ENCODE measurements at places on chromosomes 4 and X. TPM values are rescaled to one million over a fixed set of nuclear protein-coding genes. Genes with fewer than 3 reads are reported as not detected.

SPANXD gene
- not detected for total RNA-seq

VCX3A gene
- not detected for total RNA-seq

GLUD2 gene
- total RNA-seq = 0.25 TPM

NOX1 gene
- total RNA-seq = not detected

XK gene
- total RNA-seq = 0.24 TPM

FGFBP1 gene
- 1,699 TPM for total RNA-seq

RNF150 gene
- total RNA-seq = not detected

CT45A5 gene
- not detected for total RNA-seq

PAGE5 gene
- not detected for total RNA-seq

THAP9 gene
- 1.8 TPM for total RNA-seq

ASB12 gene
- not detected for total RNA-seq

UVSSA gene
- total RNA-seq = 6.5 TPM

HAND2 gene
- total RNA-seq = not detected

UNC5C gene
- total RNA-seq = not detected

HS6ST2 gene
- 1.3 TPM for total RNA-seq

SRPX2 gene
- total RNA-seq = 0.49 TPM

NMU gene
- total RNA-seq = 0.27 TPM

RHOXF2 gene
- total RNA-seq = not detected

DTHD1 gene
- not detected for total RNA-seq

KLHL13 gene
- total RNA-seq = 5.2 TPM

HMGN5 gene
- 1.7 TPM for total RNA-seq
